ENCODE measurements at places on chromosomes 6 and 20.

GRCh38 chr6:115665310-115665709, 395.4 kb downstream of the FRK start:
- no peak for DNase-seq

GRCh38 chr6:168032005-168032760, 34.7 kb downstream of the KIF25 start:
- no peak for DNase-seq

GRCh38 chr6:19160081-19160730, 677.0 kb upstream of the ID4 start:
- no peak for DNase-seq

- peak; percentile 76 for DNase-seq
These were observed 118.7 kb downstream of the HFE start for GRCh38 chr6:26205625-26206574.

DNA sequence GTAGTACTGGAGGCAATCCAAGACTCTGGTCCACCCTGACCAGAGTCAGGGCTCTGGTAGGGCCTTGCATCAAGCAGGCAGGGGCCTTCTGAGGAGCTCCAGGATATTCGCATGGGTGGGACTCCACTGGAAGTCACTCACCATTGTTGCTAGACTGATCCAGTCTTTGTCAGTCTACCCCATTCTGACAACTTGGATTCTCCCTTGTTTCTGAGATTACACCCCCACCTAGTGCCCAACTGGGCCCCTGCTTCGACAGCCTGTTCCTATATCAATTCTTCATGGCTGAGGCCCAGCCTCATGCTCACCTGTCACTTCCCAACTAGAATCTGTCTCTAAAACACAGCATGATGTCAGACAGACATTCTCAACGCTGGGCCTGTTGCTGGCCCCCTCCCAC, 5.2 kb downstream of the SLC35D3 start:
- DNase-seq: no peak

DNA sequence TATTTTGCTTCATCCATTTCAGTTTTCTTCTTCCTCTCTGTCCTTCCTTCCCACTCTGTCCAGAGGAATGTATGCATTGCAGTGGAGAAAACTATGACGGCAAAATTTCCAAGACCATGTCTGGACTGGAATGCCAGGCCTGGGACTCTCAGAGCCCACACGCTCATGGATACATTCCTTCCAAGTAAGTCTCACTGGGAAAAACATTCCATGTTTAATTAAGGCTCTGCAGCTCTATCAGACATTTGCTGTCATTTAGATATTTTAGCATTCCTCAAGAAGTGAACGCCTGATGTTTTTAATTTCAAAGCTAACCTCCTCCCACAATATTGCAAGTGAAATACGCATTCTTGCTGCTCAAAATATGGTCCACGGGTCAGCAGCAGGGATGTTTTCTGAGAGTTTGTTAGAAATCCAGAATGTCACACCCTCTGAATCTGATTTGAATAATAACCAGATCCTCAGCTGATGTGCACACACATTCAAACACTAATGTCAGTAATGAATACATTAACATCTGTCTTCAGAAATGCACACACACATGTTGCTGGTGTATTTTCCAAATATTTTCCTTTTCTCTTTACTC, 12.8 kb downstream of the PLG start:
- no peak for DNase-seq

DNA sequence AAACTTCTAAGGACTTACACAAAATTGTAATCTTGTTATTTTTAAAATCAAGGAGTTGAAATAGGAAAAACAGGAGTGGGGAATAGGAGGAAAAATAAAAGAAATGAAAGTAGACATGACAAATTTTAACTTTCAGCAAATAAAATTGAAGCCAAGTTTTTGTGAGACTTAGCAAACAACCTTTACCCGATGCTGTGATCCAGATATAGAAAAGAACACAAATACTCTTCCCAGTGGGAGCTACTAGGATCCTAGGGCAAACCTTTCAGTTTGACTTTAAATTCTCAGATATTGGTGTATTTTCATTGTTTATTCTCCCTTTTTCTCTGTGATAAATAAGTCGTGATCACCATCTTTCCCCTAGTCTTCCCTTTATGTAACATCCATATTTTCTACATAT, 968.7 kb upstream of the CITED2 start:
- no peak for DNase-seq

- no peak for DNase-seq
These were observed 127.1 kb upstream of the MLIP start for GRCh38 chr6:53984163-53984562.

DNA sequence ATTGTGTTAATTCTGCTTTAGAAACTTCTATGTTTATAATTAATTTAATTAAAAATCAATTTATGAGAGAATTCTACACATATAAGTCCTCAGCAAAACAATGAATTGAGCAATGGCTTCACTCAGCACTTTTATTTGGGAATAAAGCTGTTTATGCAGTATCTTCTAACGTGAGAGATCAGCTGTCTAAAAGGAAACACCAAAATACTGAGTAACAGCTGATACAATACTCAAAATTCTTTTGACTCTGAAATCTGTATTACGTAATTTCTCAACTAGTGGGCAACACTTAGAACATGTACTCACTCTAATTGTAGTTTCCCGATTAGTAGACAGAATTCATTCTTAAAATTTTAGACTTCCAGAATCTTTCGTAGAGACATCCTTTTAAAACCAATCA, 49.8 kb downstream of the MAP3K7 start:
- no peak for DNase-seq

GRCh38 chr20:63049561-63050221, 42.9 kb upstream of the BHLHE23 start:
- no peak for DNase-seq

Data from NCI-H187 (cell line).